ENCODE measurements at places on chromosomes 12 and 14.
A peak's percentile ranks its signal among the peaks of the same experiment; 100 is the strongest.

DNA sequence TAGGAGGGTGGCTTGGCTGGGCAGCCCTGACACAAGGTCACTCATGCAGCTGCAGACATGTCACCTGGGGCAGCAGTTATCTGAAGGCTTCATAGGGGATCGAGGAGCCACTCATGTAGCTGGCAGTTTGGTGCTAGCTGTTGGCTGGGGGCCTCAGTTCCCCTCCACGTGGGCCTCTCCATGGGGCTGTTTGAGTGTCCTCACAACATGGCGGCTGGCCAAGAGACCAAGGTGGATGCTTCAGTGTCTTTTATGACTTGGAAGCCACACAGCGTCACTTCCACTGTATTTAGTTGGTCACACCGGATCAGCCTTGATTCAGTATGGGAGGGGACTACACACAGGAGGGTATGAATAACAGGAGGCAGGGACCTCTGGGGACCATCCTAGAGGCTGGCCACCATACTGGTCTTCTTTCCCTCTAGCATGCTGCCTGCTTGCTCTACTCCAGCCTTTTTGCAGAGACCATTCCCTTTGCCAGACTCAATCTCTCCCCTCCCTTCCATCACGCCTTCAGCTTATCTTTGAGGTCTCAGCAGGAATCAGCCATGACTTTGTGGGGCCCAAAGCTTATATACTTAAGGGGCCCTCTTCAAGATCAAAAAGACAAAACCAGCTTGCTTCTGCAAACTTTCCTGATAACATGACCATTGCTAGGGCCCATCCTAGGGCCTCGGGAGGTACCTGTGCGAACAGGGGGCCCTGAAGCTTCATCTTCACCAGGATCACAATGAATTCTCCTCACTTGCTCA, 53.4 kb downstream of the RPH3A start:
- DNase-seq: peak; percentile 8

- DNase-seq: no peak
These were observed 1.8 kb downstream of the MARCHF9 start for GRCh38 chr12:57756406-57757341.

DNA sequence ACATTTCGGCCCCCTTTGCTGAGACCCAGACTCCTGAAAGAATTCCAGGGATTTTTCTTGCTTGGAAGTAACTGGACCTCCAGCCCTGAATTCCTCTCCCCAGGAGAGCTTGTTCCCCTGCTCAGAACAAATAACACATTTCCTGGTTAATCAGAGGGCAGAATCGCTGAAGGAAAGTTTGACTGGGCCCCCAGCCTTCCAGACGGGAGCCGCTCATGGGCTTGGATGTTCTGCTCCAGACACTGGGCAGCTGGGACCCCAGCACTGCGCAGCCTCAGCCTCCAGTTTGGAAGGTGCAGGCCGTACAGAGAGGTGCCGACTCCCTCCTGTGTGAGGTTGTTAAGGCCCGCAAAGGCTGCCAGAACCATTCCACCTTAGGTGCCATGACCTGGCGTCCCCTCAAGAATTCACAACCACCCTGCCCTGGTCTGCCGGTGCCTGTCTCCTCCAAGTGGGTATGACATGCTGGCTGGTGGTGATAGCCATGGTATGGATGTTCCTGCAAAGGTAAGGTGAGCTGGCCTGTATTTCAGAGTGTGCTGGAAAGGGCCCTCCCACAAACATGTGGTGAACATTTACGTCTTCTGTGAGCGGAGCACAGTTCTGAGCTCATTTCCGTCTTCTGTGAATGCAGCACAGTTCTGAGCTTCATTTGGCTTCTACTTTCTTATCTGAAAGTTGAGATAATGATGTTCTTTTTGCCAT, 5.1 kb upstream of the LTBP2 start:
- DNase-seq: no peak

DNA sequence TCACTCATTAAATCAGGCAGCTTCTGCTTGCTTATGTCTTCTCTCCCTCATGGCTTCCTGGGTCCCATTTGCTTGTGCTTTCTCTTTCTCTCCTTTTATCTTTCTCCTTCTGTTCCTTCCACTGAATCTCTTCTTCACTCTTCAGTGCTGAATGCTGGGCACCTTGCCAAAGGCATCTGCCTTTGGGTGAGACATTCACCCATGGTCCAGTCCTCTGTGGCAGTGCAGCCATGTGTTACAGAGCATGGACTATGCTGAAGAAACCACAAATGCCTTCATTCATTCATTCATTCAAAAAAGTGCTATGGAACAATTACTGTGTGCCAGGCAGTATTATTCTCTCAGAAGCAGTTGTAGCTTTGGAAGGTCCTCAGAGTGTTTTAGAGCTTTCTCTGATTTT, 344.4 kb upstream of the STXBP6 start:
- no peak for DNase-seq

DNA sequence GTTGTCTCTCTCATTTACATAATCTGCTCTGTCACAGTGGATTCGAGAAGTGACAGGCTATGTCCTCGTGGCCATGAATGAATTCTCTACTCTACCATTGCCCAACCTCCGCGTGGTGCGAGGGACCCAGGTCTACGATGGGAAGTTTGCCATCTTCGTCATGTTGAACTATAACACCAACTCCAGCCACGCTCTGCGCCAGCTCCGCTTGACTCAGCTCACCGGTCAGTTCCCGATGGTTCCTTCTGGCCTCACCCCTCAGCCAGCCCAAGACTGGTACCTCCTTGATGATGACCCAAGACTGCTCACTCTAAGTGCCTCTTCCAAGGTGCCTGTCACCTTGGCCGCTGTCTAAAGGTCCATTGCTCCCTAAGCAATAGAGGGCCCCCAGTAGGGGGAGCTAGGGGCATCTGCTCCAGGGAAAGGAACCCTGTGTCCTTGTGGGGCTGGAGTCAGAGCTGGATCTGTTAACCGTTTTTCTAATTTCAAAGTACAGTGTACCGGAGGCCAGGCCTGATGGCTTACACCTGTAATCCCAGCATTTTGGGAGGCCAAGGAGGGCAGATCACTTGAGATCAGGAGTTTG, 5.1 kb downstream of the ERBB3 start:
- DNase-seq: no peak

DNA sequence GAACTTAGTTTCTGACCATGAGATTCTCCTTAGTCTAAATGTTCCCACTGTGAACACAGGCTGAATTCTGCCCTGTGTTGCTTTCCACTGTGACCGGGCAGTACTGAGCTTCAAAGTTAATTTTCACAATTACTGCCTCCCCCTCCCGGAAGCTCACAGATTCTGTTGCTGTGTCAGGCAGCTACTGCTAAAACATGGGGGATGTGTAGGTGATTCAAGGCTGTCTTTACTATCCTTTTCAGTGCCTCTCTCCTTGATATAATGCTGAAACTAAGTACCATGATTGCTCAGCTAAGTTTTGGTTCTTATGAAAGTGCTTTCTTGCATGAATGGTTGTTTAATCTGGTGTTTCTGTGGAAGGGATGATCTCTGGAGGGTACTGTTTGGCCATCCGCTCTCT, 428.3 kb upstream of the NOVA1 start:
- no peak for DNase-seq

- peak; percentile 11 for DNase-seq
These were observed 36.1 kb upstream of the ANKRD9 start for GRCh38 chr14:102545461-102546265.

- DNase-seq: no peak
These were observed 61.1 kb upstream of the PTPRB start for GRCh38 chr12:70698345-70698744.

GRCh38 chr12:11143352-11143751, 8.9 kb upstream of the TAS2R30 start:
- DNase-seq: no peak

DNA sequence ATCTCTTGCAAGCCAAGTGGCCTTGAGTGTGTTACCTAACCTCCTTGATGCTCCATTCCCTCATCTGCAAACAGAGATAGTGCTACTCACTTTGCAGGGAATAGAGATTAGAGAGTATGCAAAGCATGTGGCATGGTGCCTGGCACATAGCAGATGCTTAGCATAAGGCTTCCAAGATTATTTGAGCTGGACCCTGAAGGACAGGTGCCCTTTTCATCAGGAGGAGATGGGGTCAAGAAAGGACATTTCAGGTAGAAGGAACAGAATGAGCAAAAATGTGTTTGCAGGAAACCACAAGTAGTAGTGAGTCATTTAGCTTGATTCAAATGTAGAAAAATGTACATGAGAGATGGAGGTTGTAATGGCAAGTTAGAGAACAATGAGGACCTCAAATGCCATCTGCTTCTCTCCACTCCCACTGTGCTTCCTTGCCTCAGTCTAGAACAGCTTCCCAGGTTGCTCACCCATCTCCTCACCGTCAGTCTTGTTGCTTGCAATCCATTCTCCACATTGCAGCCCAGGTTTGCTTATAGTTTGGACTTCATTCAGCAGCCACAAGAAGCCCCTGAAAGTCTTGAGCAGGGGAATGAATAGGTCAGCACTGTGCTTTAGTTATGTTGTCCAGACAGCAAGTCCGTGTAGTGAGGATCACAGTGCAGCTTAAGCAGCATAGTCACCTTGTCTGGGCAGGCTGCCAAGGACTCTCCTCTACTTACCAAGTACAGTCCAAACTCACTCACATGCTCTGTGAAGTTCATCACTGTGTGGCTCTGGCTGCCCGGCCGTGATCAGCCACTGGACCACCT, 536.3 kb upstream of the CCDC196 start:
- peak; percentile 10 for DNase-seq

DNA sequence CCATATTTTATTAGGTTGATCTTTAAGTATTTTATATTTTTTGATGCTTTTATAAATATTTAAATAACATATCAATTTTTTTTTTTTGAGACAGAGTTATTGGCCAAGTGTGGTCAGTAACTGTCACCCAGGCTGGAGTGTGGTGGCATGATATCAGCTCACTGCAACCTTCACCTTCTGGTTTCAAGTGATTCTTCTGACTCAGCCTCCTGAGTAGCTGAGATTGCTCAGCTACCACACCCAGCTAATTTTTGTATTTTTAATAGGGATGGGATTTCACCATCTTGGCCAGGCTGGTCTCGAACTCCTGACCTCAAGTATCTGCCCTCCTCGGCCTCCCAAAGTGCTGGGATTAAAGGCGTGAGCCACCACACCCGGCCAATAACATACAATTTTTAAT, 71.1 kb downstream of the FUT8 start:
- no peak for DNase-seq

DNA sequence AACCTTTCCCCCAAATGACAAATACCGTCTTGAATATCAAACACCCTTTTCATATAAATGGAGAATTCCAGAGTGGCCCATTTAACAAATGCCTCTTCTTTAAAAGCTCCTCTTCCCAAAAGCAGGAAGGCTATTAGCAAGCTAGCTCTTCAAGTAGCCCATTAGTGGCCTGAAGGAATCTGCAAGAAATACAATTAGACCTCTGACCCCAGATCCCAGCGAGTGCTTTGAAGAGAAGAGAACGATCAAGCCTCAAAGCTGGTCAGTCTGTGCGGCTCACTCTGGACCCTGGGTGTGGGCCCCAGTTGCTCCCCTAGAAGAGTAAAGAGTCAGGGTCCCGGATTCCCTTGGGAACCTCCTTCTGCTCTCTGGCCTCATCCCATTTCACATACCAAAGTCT, 325.6 kb downstream of the NUAK1 start:
- DNase-seq: no peak

GRCh38 chr12:25386831-25387731, 136.4 kb upstream of the KRAS start:
- peak; percentile 72 for DNase-seq

GRCh38 chr12:32920506-32921085, 24.0 kb upstream of the PKP2 start:
- DNase-seq: no peak

DNA sequence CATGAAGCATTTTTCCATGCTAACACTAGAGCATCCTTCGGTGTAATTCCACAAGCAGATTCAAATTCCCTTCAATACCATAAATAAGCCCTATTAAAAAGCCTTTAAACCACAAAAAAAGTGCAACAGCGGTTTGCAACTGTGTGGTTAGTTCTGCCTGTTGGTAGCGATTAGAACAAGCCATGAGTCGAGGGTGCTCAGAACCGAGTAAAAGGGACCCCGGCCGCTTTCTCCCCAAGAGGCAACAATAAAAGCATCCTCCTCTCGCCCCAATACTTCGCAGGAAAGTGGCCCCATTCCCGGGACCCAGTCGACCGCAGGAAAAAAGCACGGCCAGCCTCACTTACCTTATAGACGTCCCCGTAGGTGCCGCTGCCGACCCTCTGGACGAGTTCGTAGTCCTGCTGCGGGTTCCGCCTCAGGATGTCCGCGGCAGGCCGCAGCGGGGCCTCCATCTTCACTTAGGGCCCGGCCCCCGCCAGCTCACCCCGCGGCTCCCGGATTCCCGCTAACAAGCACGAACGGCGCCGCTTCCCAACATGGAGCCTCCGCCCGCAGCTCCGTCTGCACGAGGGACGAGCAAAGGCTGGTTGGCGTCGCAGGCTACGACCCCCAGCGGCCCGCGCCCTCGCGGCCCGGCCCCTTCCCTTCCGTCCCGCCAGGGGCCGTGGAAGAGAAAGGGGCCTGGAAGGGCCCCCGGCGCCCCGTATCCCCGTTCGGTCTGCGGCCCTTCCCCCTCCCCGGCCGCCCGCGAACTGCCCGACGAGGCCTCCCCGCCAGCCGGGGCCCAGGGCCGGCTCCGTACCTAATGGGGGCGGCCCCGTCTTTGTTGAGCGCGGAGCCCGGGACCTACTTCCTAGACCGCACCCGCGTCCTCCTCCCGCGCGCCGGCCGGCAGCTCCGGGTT, 521 bp downstream of the MAP4K5 start:
- peak; percentile 60 for DNase-seq

DNA sequence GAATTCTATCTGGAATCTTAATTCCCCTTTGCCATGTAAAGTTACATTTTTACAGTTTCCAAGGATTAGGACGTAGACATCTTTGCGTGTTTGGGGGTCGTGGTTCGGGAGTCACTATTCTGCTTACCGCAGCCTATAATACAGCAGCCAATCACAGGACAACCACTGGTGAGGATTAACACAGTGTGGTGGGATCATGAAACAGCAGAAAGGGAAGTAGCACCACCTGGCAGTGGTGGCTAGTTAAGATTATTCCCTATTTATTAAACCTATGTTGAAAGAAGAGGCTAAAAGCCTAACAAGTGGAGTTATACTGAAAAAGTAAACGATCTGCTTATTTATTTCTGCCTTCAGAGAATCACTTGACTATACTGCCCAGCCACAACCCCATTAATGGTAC, 71.7 kb downstream of the IPO8 start:
- no peak for DNase-seq

GRCh38 chr14:100246809-100247428, 8.0 kb downstream of the YY1 start:
- peak; percentile 50 for DNase-seq

DNA sequence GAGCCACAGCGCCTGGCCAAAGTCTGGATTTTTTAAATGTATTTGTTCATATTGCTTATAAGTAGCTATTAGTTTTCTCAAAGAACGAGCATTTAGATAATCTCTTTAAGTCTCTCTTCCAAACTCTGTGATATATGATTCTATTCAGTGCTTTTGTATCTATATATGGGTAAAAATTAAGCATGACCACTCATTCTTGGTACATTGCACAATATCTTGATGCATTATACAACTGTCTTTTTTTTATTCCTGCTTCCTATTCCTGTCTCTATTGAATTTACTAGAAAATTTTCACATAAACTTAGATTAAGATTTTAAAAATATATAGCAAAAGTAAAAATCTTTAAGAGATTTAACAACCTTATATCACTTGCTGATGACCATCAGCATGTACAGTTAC, 29.1 kb downstream of the SOCS2 start:
- DNase-seq: no peak

GRCh38 chr14:74302152-74302628, 544 bp downstream of the ABCD4 start:
- no peak for DNase-seq

GRCh38 chr12:51371295-51371953, 19.8 kb downstream of the GALNT6 start:
- DNase-seq: no peak

GRCh38 chr14:101780887-101781239, 19.4 kb downstream of the PPP2R5C start:
- DNase-seq: no peak

- DNase-seq: no peak
These were observed 380.2 kb downstream of the NAV3 start for GRCh38 chr12:78210894-78211302.

Measured in NCI-H1092 (cell line).